ENCODE measurements at places on chromosomes 12 and 14. TPM values are rescaled to one million over a fixed set of nuclear protein-coding genes. Genes with fewer than 3 reads are reported as not detected.

The TCL1B gene
- total RNA-seq, result not detected

The B4GALNT1 gene
- 17.3 TPM for total RNA-seq

The MAP3K9 gene
- total RNA-seq, result 0.87 TPM

The NFATC4 gene
- 79.1 TPM for total RNA-seq

DNA sequence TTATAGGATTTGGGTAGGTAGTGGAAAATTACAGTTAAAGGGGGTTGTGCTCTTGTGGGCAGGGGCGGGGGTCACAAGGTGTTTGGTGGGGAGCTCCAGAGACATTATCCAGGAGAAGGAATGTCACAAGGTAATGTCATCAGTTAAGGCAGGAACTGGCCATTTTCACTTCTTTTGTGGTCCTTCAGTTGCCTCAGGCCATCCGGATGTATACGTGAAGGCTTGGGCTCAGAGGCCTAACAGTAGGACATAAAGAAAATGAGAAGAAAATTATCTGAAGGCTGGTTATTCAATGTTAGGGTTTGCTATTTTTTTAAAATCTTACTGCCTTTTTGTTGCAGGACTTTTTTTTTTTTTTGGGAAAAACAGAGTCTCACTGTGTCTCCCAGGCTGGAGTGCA lies 2.5 kb upstream of the PSEN1 start:
- DNase-seq, result no peak

GRCh38 chr12:56224102-56224701 lies at the start of gene NABP2:
Gene NABP2 (plus strand): TSS chr12:56224342. CDS start chr12:56224857, 515 bp downstream.
- DNase-seq, result peak; percentile 97
